ENCODE measurements at places on chromosomes 13 and 19. TPM values are rescaled to one million over a fixed set of nuclear protein-coding genes. Genes with fewer than 3 reads are reported as not detected.
A peak's percentile ranks its signal among the peaks of the same experiment; 100 is the strongest.

DNA sequence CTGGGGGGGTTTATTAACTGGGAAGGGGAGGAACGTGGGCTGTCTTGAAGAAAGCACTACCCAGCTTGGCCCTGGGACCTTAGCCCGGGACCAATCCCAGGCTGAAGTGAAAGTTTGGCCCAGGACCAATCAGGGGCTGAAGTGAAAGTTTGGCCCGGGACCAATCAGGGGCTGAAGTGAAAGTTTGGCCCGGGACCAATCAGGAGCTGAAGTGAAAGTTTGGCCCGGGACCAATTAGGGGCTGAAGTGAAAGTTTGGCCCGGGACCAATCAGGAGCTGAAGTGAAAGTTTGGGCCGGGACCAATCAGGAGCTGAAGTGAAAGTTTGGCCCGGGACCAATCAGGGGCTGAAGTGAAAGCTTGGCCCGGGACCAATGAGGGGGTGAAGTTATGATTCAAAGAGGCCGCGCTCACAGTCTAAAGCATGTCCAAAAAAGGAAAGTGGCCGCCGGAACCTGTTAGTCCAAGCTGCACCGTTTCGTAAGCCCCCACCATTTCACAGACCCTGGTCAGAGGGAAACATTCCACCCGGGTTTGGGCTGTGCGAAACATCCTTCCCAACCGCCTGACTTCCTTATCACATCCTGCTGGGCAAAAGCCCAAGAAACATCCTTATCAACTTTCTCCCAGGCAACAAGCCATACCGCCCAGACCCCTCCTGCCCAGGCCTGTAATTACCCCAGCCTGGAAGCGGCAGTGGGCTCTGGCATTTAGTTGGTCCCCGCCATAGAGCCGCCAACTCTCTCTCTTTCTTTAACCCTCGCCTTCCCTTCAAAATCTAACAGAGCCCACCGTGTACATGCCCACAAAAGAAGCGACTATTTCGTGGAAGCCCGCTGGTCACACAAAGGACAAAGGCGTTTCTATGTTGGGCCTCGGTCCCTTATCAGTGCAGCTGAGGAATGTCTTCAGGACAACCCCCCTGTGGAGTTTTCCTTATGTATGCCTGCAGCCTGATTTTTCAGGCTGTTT lies 1.1 kb downstream of the ZNF850 start:
- H3K4me1 ChIP-seq = peaks cover 4% of the 10 kb centered on the region
- H3K36me3 ChIP-seq = no peaks in the 10 kb centered on the region
- H3K27me3 ChIP-seq = no peaks in the 10 kb centered on the region

- peaks cover 9% of the 10 kb centered on the region for H3K4me1 ChIP-seq
- H3K27me3 ChIP-seq = no peaks in the 10 kb centered on the region
- peaks cover under 1% of the 10 kb centered on the region for H3K36me3 ChIP-seq
- no peak overlapping the region for H3K27ac ChIP-seq
- DNase-seq = no peak
These were observed 9.5 kb upstream of the KLK14 start for GRCh38 chr19:51091895-51092873.

GRCh38 chr19:58382997-58383603 lies 2.3 kb upstream of the ZNF837 start:
- H3K27me3 ChIP-seq = no peaks in the 10 kb centered on the region
- peaks cover 39% of the 10 kb centered on the region for H3K4me1 ChIP-seq
- DNase-seq = no peak
- no peak overlapping the region for H3K4me3 ChIP-seq
- no peak overlapping the region for H3K27ac ChIP-seq
- H3K36me3 ChIP-seq = no peaks in the 10 kb centered on the region

- DNase-seq = peak; percentile 89
- H3K36me3 ChIP-seq = peaks cover 13% of the 10 kb centered on the region
- peak within 1 kb of the TSS; percentile 71 for H3K27ac ChIP-seq
- no peaks in the 10 kb centered on the region for H3K4me1 ChIP-seq
- H3K4me3 ChIP-seq = peak within 1 kb of the TSS; percentile 100
These were observed at the start of gene ALG11 for GRCh38 chr13:52011632-52012511. ALG11 (plus strand) TSS chr13:52012398; CDS start chr13:52012419, 21 bp downstream.

DNA sequence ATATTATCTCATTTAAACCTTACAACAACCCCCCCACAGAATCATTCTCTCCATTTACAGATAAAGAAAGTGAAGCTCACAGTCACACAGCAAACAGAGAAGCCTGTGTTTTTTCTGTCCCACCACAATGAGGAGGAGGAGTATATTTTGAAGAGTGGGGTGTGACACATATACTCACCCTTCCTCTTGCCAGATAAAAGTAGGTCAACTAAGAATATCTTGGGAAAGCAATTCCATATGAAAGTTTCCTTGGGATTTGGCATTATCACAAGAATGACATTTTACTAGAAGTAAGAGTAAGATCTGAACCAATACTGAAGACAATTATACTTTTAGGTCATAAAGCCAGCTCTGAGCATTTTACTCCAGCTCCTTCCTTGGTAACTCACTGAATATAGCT lies 287.5 kb upstream of the HTR2A start:
- H3K27ac ChIP-seq = no peak overlapping the region
- H3K36me3 ChIP-seq = no peaks in the 10 kb centered on the region
- no peak for DNase-seq
- H3K4me1 ChIP-seq = no peaks in the 10 kb centered on the region
- H3K27me3 ChIP-seq = no peaks in the 10 kb centered on the region

GRCh38 chr13:41533266-41534052 lies 76.1 kb downstream of the RGCC start:
- no peaks in the 10 kb centered on the region for H3K36me3 ChIP-seq
- no peak overlapping the region for H3K4me3 ChIP-seq
- H3K4me1 ChIP-seq = no peaks in the 10 kb centered on the region
- H3K27me3 ChIP-seq = no peaks in the 10 kb centered on the region
- DNase-seq = no peak

DNA sequence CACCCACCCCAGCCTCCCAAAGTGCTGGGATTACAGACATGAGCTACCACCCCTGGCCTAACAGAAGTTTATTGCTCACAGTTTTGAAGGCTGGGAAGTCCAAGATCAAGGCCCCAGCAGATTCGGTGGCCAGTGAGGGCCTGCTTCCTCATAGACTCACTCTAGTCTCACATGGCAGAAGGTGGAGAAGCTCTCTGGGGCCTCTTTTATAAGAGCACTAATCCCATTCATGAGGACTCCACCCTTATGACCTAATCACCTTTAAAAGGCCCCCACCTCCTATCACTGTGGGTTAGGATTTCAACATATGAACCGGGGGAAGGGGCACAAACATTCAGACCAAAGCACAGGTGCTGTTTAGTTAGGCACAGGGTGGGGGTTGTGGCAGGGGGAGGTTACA lies 6.9 kb upstream of the SWSAP1 start:
- no peak for DNase-seq
- H3K27me3 ChIP-seq = no peaks in the 10 kb centered on the region
- H3K36me3 ChIP-seq = peaks cover 65% of the 10 kb centered on the region
- H3K4me3 ChIP-seq = no peak overlapping the region
- H3K4me1 ChIP-seq = no peaks in the 10 kb centered on the region
- no peak overlapping the region for H3K27ac ChIP-seq

- H3K4me3 ChIP-seq = no peak overlapping the region
- peaks cover 27% of the 10 kb centered on the region for H3K4me1 ChIP-seq
- H3K27me3 ChIP-seq = no peaks in the 10 kb centered on the region
- H3K36me3 ChIP-seq = peaks cover 17% of the 10 kb centered on the region
These were observed 13.6 kb upstream of the STRN4 start for GRCh38 chr19:46759817-46760333.

GRCh38 chr13:109924376-109924775 lies 138.0 kb upstream of the IRS2 start:
- H3K4me1 ChIP-seq = no peaks in the 10 kb centered on the region
- no peaks in the 10 kb centered on the region for H3K36me3 ChIP-seq
- no peak overlapping the region for H3K27ac ChIP-seq
- DNase-seq = no peak
- H3K4me3 ChIP-seq = no peak overlapping the region

DNA sequence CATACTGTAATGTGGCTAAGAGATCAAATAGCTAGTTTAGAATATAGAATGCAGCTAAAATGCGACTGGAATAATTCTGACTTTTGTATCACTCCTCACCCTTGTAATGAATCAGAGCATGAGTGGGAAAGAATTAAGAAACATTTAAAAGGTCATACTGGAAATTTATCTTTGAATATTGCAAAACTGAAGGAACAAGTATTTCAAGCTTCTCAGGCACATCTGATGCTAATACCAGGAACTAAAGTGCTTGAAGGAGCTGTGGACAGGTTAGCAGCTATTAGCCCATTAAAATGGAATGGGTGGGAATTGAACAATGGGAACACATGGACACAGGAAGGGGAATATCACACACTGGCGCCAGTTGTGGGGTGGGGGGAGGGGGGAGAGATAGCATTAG lies 144.2 kb upstream of the ZNF91 start:
- no peak overlapping the region for H3K4me3 ChIP-seq
- no peak overlapping the region for H3K27ac ChIP-seq
- no peak for DNase-seq
- H3K4me1 ChIP-seq = no peaks in the 10 kb centered on the region
- H3K36me3 ChIP-seq = no peaks in the 10 kb centered on the region

DNA sequence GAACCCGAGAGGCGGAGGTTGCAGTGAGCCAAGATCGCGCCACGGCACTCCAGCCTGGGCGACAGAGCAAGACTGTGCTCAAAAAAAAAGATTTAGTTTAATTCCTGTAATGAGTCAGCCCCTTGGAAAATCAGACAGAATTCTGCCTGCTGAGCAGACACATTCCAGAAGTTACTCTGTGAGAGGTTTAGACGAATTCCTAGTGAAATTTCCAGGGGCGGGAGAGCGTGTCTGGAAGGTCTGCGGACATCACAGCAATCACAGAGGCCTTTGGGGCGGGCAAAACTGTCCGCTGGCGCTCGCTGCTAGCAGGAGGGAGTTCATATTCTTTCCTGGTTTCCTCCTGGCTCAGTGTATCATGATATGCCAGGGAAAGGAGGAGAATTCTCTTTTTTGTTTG lies 17.5 kb downstream of the MISP start:
- no peaks in the 10 kb centered on the region for H3K4me1 ChIP-seq
- no peaks in the 10 kb centered on the region for H3K27me3 ChIP-seq
- H3K27ac ChIP-seq = no peak overlapping the region
- H3K4me3 ChIP-seq = no peak overlapping the region
- no peak for DNase-seq
- H3K36me3 ChIP-seq = no peaks in the 10 kb centered on the region

- DNase-seq = no peak
- no peaks in the 10 kb centered on the region for H3K36me3 ChIP-seq
- no peaks in the 10 kb centered on the region for H3K27me3 ChIP-seq
- H3K27ac ChIP-seq = no peak overlapping the region
- H3K4me1 ChIP-seq = no peaks in the 10 kb centered on the region
- H3K4me3 ChIP-seq = no peak overlapping the region
These were observed 143.4 kb downstream of the NALCN start for GRCh38 chr13:101272886-101273285.

GRCh38 chr19:1276628-1277022 lies 1.3 kb downstream of the FAM174C start:
- H3K27ac ChIP-seq = peak overlapping the region; percentile 98
- H3K4me3 ChIP-seq = peak overlapping the region; percentile 62
- H3K36me3 ChIP-seq = peaks cover 65% of the 10 kb centered on the region
- peaks cover 39% of the 10 kb centered on the region for H3K4me1 ChIP-seq
- no peak for DNase-seq

DNA sequence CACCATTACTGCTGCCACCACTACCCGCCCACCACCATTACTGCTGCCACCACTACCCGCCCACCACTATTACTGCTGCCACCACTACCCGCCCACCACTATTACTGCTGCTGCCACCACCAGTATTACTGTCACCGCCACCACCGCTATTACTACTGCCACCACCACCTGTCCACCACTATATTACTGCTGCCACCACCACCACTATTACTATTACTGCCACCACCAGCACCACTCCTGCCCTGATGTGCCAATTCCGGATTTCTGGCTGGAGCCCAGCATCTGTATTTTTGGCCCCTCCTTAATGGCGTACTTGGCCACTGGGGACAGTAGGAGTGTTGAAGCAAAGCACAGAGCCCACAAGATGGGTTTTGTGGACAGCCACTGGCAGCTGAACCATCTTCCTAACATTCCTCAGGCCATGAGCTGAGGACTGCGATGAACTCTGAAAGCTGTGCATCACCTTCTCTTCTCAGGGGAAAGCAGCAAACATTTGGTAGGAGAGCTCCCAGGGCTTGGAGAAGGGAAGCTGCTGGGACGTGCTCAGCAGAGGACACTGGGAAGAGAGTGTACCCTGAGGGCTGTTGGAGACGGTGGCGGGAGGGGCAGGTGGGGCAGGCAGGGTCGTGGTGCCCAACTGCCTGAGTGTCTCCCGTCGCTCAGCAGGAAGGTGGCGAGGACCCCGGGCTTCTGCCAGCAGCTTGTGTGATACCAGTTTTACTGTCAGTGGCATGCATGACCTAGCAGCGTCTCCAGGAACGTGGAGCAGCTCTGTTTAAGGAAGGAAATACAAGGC lies 23.0 kb downstream of the CUL4A start:
- no peaks in the 10 kb centered on the region for H3K4me1 ChIP-seq
- no peak overlapping the region for H3K27ac ChIP-seq
- no peak overlapping the region for H3K4me3 ChIP-seq

GRCh38 chr19:41449079-41449864 lies 6.3 kb downstream of the ERICH4 start:
- H3K4me1 ChIP-seq = no peaks in the 10 kb centered on the region
- peak overlapping the region; percentile 13 for H3K4me3 ChIP-seq
- no peaks in the 10 kb centered on the region for H3K36me3 ChIP-seq
- no peak for DNase-seq
- no peaks in the 10 kb centered on the region for H3K27me3 ChIP-seq
- no peak overlapping the region for H3K27ac ChIP-seq

- no peaks in the 10 kb centered on the region for H3K27me3 ChIP-seq
- no peaks in the 10 kb centered on the region for H3K4me1 ChIP-seq
- H3K27ac ChIP-seq = no peak overlapping the region
- H3K4me3 ChIP-seq = no peak overlapping the region
- no peaks in the 10 kb centered on the region for H3K36me3 ChIP-seq
These were observed 642.3 kb downstream of the TBC1D4 start for GRCh38 chr13:74839656-74840055.

DNA sequence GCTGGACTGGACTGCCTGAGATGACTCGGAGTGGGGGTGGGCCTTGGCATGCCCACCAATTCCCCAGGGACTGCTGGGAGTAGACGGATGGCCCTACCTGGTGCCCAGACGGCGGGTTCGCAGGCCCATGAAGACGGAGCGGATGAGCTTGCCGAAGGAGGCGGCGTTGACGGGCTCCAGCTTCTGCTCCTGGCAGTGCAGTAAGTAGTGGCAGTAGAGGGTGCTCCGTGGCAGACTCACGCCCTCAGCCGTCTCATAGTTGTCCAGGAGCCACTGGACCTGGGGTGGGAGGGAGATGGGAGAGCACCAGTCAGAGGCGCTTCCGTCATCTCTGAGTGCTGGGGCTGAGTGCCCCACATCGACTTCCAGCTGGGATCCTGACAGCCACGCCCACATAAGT lies 17.6 kb downstream of the DCAF15 start:
- H3K27me3 ChIP-seq = no peaks in the 10 kb centered on the region
- H3K36me3 ChIP-seq = peaks cover 46% of the 10 kb centered on the region
- H3K27ac ChIP-seq = no peak overlapping the region
- peaks cover 9% of the 10 kb centered on the region for H3K4me1 ChIP-seq
- no peak overlapping the region for H3K4me3 ChIP-seq

- H3K4me1 ChIP-seq = peaks cover 31% of the 10 kb centered on the region
- H3K27me3 ChIP-seq = no peaks in the 10 kb centered on the region
- H3K36me3 ChIP-seq = no peaks in the 10 kb centered on the region
- no peak overlapping the region for H3K27ac ChIP-seq
These were observed 17.2 kb downstream of the FGF21 start for GRCh38 chr19:48772503-48772953.

- no peaks in the 10 kb centered on the region for H3K4me1 ChIP-seq
- DNase-seq = no peak
- no peak overlapping the region for H3K4me3 ChIP-seq
- no peaks in the 10 kb centered on the region for H3K36me3 ChIP-seq
- H3K27me3 ChIP-seq = peaks cover 5% of the 10 kb centered on the region
These were observed 21.9 kb downstream of the MIR17HG start for GRCh38 chr13:91369441-91369831.

The CYP4F8 gene
- not detected for total RNA-seq

The LPAR6 gene
- 88.1 TPM for total RNA-seq

The THSD8 gene
- not detected for total RNA-seq

The NPAS1 gene
- not detected for total RNA-seq

The LILRB1 gene
- total RNA-seq = not detected

The CLASRP gene
- 52.6 TPM for total RNA-seq
